Bone marrow (tissue), 2 donors: ENCODE measurements at places on chromosomes 2 and 18.
A peak's percentile ranks its signal among the peaks of the same experiment; 100 is the strongest.

DNA sequence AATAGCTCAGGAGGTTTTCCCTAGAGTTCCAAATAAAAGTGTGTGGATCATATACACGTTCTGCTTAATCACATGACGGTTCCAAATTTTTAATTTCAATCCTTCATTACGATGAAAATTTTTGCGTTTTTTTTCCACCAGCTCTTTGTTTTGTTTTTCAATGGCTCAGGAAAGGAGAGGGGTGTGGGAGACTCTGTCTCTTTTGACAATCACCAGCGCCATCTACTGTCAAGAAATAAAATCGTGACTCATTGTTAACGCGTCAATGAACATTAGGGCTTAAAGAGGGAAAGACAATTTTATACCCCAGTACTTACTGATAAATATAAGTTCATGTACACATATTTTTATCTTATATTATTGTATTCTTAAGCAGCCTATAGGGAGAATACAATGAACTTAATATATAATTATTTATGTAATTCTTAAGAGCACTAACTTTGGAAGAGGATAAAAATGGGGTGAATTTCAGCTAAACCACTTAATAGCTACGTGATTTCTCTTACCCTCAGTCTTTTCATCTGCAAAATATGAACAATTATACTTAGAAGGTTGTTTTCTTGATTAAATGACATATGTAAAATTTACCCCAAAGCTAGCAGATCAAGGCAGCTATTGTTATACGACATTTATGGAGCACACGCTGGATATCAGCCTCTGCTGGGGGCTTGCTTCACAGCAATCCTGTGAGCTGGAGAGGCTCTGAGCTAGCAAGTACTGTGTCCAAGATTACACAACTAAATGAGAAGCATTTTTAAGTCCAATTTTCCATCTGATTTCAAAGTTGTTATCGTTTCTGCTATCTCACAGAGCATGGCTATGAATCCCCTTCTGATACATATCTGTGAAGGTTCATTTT lies 47.4 kb upstream of the RMDN2 start:
- DNase-seq: peak; percentile 62

GRCh38 chr2:9178110-9178903 lies 28.3 kb upstream of the ASAP2 start:
- no peak for DNase-seq

DNA sequence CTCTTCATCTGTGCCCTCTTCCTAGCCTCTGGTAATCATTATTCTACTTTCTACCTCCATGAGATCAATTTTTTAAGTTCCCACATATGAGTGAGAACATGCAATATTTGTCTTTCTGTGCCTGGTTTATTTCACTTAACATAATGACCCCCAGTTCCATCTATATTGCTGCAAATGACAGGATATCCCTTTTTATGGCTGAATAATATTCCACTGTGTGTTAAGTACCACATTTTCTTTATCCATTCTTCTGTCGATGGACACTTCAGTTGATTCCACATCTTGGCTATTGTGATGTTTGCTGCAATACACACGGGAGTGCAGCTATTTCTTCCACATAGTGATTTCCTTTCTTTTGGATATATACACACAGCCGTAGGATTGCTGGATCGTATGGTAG lies 43.9 kb upstream of the CNOT11 start:
- DNase-seq: no peak

DNA sequence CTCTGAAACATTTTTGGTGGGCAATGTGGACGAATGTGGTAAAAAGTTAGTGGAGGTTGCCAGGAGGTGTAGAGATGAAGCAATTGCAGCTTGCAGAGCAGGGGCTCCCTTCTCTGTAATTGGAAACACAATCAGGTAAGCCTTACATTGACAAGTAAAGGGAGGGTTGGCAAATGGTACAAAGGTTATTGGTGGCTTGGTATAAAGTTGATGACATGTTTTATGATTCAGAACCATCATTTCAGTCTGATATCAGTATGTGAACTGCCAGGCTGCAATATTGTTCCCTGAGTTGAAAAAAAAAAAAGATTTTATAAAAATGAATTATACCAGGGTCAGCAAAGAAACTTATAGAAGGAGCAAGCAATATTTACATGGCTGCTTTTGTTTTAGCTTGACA lies 14.4 kb upstream of the DLX1 start:
- DNase-seq: no peak

GRCh38 chr2:229945975-229946374 lies 23.7 kb downstream of the FBXO36 start:
- DNase-seq: no peak
